ENCODE measurements at places on chromosomes 4 and X. TPM values are rescaled to one million over a fixed set of nuclear protein-coding genes. Genes with fewer than 3 reads are reported as not detected.
A peak's percentile ranks its signal among the peaks of the same experiment; 100 is the strongest.

DNA sequence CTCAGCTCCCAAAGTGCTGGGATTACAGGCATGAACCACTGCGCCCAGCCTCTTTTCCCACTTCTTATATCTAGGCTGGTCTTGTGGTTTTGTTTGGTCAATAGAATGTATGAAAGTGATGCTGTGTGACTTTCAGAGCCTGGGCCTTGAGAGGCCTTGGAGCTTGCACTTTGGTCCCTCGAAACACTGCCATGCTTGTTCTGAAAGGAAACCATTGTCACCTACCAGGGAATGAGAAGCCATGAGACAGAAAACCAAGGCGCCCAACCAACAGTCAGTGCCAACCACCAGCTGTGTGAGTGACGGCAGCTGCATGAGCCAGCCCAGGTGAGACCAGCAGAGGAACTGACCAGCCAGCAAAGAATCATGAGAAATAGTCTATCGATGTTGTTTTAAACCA is 57.4 kb downstream of the SCD5 start:
- H3K27me3 ChIP-seq, result no peaks in the 10 kb centered on the region
- H3K27ac ChIP-seq, result no peak overlapping the region
- H3K36me3 ChIP-seq, result no peaks in the 10 kb centered on the region
- no peaks in the 10 kb centered on the region for H3K4me1 ChIP-seq
- no peak overlapping the region for H3K4me3 ChIP-seq

DNA sequence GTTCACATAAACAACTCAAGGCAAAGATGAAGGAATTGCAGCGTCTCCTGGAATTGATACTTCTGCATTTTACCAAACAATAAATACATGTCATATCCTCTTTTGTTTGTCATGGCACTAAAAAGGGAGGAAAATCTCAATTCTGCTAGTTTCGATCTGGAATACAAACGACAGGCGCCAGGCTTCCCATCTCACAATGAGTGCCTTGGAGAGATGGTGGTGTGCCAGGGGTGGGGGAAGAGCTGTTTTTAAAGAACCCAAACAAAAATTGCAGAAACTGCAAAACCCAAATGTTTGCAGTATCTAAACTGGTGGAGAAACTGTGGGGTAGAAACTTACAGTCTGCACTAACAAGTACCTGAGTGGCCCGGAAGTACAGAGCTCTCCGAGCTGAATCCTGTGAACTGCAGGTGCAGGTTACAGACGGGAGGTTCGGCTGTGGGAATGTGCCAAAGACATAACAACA is 53.0 kb upstream of the KLF3 start:
- no peak overlapping the region for H3K4me3 ChIP-seq
- no peak for DNase-seq
- no peak overlapping the region for H3K27ac ChIP-seq

DNA sequence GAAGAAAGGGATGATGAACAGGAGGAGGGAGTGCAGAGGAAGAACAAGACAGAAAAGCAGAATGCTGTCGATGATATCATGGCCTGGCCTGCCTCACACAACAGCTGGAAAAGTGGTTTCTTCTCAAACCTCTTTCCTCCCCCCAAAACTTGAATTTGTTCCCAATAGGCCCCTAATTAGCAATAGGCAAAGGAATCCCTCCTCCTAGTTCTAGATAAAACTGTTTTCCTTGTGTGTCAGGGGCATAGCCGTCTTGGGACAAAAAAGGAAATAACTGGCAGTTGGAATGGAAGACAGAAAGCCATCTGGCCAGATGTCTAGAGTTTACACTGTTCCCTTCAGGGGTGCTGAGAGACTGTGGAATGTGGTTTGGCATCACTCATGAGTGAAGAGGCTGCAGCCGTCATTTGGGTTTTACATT is 177.8 kb upstream of the C1QTNF7 start:
- no peak for DNase-seq
- no peaks in the 10 kb centered on the region for H3K4me1 ChIP-seq
- no peak overlapping the region for H3K4me3 ChIP-seq
- H3K27ac ChIP-seq, result no peak overlapping the region

DNA sequence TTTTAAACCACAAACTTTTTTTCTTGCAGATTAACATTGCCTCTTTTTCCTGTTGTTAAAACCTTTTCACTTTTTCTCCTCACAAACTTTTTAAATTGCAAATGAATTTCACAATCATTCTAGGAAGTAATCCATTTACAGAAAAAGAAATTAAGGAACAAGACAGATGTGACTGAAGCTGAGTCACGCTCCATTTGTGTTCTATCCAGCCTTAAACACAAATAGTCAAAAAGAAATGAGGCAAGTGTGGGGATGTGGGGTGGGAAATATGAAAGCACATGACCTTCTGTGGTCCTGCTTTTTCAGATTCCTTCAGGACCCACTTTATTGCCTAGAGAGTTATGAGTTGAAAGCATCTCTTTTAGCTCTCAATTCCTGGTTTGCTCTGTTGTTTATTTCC is 197.0 kb downstream of the ADGRL3 start:
- no peak overlapping the region for H3K27ac ChIP-seq
- H3K4me3 ChIP-seq, result no peak overlapping the region
- H3K36me3 ChIP-seq, result no peaks in the 10 kb centered on the region
- H3K27me3 ChIP-seq, result no peaks in the 10 kb centered on the region
- DNase-seq, result no peak
- H3K4me1 ChIP-seq, result no peaks in the 10 kb centered on the region

DNA sequence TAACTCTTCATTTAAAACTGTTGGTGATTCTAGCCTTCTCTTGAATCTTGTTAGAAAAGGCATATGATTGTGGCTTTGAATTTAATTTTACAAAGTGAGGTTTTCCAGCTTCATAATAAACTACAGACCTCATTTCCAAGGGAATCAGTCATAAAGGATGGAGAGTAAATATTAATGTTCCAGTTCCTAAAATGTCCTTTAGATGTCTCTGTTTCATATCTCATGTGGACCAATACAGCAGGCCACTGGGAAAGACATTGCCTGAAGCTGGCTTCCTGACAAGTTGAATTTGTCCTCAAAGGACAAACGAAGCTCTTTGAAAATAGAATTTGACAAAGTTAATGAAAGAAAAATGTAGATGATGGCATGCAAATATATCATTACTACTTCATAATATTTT is 125.4 kb downstream of the ZNF330 start:
- no peak overlapping the region for H3K27ac ChIP-seq
- no peak for DNase-seq
- H3K36me3 ChIP-seq, result no peaks in the 10 kb centered on the region
- no peak overlapping the region for H3K4me3 ChIP-seq
- no peaks in the 10 kb centered on the region for H3K4me1 ChIP-seq
- H3K27me3 ChIP-seq, result no peaks in the 10 kb centered on the region

DNA sequence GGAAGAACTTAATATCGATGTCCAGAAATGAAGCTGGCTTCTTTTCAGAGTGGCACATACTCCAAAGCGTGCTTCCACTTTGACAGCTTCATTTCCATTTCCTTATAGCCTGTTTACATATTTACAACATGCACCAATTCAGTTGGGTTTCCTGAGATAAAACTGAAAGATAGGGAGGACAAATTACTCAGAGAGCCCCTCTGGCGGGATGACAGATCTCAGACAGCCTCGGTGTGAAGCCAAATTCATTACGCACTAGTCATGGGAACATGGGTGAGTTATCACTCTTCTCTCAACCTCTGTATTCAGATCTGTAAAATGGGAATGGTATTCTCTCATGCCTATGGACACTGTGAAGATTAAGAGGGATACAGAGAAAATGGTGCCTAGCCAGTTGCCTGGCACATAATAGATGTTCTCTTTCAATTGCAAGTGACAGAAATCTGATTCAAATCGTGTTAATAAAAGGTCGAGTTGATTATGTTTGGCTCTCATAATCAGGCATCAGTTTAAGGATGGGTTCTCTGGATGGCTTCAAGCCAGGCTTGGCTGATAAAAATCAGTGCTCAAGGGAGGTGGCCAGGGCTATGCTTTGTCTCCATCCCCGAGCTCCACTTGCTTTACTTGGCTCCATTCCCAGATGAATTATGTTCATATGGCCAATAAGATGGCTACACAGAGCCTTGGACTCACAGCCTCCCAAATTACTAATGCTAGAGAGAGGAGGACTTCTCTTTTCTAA is 132.2 kb upstream of the C1QTNF7 start:
- no peaks in the 10 kb centered on the region for H3K36me3 ChIP-seq
- no peaks in the 10 kb centered on the region for H3K4me1 ChIP-seq

- peak; percentile 20 for DNase-seq
- no peak overlapping the region for H3K27ac ChIP-seq
- H3K27me3 ChIP-seq, result no peaks in the 10 kb centered on the region
- H3K36me3 ChIP-seq, result no peaks in the 10 kb centered on the region
Observed at GRCh38 chr4:101977076-101977475, 186.5 kb downstream of the BANK1 start.

The FOXR2 gene
- total RNA-seq, result not detected

All from psoas muscle (tissue), 8 donors.